Posterior cingulate gyrus (tissue), 11 donors: ENCODE measurements at places on chromosomes 5 and 9.

DNA sequence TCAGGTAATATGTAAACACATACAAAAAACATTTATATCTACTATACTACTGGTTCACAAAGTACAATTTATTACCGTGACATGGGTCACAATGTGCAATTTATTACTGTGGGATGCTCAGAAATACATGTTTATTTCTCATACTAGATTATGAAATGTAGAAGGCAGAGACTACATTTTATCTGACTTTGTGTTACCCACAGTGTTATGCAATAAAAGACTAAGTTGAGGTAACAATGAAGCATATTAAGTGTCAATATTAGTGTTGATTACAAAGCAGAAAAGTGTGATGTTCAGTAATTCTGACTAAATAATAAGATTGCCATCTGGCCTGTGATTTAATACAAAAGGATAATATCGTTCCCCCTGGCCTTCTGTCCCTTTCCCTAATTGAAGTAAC is 42.4 kb downstream of the CPLANE1 start:
- no peak for DNase-seq

DNA sequence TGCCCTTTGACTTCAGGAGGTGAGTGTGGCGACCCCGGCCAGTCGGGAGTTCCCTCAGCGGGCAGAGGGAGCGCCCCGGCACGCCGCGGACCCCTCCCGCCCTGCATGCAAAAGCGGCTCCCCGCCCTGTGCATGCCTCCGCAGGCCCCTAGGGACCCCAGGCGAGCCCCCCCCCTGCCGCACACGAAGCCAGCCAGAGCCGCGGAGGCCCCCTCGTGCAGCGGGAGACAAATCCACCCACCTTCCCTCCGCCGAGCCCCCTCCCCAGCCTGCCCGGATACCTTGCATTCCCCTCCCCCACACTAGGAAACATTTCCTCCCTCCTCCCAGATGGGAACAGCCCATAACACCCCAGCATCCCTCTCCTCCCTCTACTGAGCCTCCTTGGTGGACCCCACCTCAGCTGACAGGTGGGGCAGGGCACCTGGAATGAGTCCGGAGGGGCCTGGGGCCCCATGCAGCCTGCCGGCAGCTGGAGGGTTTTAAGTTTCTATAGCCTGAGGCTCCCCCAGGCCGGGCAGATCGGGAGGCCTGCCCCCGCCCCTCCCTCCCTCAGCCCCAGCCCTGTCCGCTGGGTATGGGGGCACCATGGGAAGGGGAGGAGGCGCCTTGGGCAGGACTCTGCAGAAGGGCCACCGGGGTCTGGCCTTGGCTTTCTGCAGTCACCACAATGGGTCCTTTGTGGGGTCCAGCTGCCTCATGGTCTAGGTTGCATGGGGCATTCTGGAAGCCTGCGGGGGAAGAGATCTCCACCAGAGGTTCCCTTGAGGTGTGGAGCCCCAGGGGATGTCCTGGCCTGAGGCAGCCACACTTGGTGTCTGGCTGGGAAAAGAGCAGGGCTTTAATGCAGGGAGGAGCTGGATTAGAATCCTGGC is 601 bp downstream of the ERGIC1 start:
- peak; percentile 88 for DNase-seq

- DNase-seq: no peak
These were observed 73.9 kb upstream of the UNC5A start for GRCh38 chr5:176736301-176736930.

- DNase-seq: no peak
These were observed 60.9 kb downstream of the ROPN1L start for GRCh38 chr5:10502578-10502977.

DNA sequence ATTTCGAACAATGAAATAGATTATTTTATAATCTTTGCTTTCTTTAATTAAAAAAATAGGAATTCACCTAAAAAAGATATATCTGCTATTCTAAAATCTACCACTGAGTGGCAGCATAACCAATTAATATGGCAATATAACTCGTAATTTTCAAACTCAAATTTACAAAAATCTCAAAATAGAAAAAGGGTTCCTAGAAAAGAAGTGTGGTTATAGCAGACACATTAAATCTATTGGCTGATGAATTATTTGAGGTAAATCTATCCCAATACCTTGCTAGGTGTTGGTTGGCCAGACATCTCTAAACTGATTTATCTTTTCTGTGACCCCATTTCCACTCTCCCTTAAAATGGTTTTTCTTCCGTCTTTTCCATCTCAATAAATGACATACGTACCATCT is 30.2 kb upstream of the NRG2 start:
- no peak for DNase-seq

DNA sequence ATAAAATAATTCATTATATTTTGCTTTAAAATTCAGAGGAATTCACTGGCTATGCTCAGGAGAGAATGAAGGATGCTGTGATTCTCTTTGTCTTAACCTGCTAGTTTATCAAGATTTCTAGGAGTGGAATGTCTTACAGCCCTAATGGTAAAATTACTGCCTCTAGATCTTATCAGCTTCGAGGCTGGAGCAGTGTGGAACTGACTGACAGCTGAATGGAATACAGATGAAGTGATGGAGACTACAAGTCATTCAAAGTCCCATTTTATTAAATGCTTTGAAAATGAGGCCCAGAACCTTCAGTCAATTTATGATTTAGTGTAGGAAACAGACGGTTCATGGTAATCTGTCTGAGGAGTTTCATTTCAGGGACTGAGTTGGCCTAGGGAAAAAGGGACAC is 202.1 kb downstream of the RFX3 start:
- DNase-seq: no peak

DNA sequence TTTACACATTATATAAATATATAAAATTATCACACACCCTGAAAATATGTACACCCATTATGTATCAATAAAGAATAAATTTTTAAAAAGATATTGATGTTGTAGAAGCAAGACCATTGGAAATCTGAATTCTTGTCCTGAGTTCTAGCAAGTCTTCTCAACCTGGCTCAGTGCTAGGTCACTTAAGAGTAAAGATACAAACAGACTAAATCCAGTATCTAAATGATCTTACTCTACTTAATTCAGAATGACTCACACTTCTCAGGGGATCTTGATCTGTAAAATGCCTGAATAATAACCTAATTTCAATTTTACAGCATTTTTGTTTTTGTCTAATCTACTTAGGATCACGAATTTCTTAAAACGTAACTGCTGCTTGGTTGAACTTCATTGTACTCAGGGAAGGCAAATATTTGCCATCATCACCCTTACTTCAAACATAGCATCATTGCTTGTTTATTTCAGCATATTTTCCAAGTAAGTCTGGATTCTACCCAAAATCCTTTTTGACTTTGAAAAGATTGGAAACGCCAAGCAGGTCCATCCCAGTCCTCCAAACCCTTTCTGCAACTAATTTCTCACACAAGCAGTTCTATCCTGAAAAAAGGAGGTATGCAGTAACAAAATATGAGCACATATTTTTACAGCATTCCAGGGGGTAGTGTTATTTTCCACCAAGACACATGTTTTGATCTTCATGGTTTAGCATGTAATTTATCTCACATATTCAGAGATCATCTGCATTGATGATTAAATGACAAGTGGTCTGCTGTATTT is 582.6 kb downstream of the PSAT1 start:
- DNase-seq: no peak

- no peak for DNase-seq
These were observed 44.0 kb downstream of the RNF130 start for GRCh38 chr5:180027459-180028089.

GRCh38 chr5:72067682-72068470 is 39.4 kb upstream of the MAP1B start:
- DNase-seq: no peak

GRCh38 chr5:150626853-150627276 is 13.6 kb upstream of the SYNPO start:
- no peak for DNase-seq

- no peak for DNase-seq
These were observed 69.6 kb downstream of the CWC27 start for GRCh38 chr5:64838376-64838775.

DNA sequence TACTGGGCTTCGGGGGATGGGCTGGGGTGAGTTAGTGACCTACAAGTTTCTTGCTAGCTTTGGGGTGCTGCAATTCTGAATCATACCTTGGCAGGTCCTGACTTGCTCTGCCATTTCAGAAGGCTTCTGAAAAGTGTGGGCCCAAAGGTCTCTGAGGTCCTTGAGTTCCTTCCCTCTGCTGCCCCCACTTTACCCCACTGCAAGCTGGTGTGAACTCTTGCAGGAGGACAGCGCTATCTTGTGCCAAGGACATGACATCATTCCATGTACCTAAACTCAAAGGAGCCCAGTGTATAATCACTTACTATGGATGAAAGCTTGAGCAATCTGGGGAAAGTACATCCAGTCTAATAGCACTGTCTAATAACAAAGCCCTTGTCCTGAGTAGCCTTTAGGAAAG is 157.4 kb downstream of the RMI1 start:
- DNase-seq: no peak
